CD4-positive, alpha-beta T cell treated with Interleukin-2 at 100 ng/mL for 4 hours (primary cell): ENCODE measurements at places on chromosomes 2 and 18.

- DNase-seq = no peak
Observed at GRCh38 chr2:241797441-241798080, 11.4 kb upstream of the NEU4 start.

- no peak for DNase-seq
Observed at GRCh38 chr2:133884739-133885381, 316.6 kb upstream of the NCKAP5 start.

DNA sequence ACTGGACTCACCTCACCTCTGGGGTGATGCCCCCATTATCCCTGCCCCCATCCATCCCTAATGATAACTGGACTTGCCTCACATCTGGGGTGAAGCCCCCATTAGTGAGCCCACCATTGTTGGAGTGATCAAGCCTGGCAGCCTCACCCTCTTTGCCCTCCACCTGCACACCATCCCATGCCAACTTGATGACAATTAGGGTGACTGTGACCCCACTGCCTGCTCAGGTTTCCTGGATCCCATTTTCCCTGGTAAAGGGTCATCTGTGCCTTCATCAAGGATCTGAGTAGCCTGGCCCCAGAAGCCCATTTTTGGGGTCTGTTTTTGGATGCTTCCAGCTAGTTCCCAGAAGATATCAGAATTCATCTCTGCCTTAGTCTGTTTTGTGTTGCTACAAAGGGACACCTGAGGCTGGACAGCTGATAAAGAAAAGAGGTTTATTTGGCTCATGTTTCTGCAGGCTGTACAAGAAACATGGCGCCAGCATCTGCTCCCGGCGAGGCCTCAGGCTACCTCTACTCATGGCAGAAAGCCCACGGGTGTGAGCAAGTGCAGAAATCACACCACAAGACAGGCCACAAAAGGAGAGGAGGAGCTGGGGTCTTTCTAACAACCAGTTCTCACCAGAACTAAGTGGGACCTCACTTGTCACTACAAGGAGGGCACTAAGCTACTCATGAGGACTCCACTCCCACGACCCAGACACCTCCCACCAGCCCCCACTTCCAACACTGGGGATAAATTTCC is 196.4 kb upstream of the TWIST2 start:
- no peak for DNase-seq

DNA sequence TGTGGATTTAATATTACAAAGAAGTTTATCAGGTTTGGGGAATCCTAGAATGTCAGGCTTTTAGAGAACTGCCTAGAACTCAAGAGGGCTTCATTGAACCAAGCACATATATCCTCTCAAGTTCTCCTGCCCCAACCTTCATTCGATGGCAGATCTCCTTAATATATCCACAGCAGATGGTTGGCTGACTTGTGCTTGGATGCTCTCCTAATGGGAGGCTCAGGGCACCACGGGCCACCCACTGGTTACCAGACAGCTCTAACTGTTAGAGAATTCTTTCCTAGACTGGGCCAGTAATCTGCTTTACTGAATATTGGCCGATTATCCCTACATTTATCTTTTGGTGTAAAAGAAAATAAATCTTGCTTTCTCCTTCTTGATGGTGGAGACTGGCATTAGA is 87.2 kb upstream of the ATP8B1 start:
- no peak for DNase-seq

GRCh38 chr2:106138543-106139237 is 55.4 kb downstream of the UXS1 start:
- DNase-seq = no peak

DNA sequence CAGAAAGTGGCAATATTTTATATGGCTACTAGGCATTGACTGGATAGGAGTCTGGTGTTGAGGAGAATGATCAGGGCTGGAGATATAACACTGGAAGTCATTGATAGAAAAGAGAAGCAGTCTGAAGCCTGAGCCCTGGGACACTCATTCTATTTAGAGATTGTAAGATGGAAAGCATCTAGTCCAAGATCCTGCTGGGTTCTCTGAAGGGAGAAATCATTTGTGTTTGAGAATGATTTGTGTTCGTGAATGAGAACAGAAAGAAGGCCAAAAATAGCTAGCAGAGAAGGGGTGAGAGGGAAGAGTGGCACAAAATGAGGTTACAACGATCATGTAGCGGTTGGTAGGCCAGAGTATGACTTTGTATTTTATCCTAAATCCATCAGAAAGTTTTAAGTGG is 7.6 kb upstream of the ALS2 start:
- no peak for DNase-seq

DNA sequence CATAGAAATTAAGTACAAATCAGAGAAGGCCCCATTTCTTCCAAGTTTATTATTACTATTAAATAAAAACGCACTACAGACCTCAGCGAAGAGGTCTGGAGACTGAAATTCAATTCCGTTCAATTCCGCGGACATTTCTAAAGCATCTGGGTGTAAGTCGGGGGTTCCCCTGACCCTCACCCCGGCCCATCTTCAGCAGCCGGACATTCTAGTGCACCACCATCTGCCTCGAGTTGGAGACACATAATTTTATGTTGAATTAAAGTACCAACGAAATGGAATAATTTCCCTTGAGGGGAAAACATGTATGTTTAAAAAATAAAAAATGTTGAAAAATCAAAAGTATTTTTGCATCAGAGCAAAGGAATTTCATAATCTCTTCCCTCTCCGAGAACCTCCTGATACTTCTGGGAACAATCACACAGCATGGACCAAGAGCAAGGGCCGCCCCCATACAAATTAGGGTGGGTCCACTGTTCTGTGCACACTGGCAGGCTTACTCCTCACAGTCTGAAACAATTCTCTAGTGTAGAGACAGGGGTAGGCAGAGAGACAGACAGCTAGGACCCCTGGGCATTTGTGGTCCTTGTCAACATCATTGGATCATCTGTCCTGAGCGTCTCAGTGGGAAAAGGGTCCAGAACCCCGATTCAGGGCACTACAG is 29.3 kb downstream of the MBP start:
- no peak for DNase-seq

DNA sequence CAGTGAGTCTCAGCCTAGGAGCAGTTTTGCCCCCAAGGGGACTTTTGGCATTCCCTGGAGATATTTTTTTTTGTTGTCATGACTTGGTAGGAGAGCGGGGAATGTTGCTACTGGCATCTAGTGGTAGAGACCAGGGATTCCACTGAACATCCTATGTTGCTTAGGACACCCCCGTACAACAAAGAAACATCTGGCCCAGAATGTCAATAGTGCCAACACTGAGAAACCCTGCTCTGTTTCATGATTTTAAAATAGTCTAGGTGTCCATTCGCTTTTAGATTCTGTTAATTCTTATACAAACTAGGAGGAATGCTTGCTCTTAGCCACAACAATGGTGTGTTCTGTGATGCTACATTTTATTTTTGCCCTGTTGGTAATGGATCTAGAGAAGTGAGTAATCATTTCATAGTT is 225.8 kb upstream of the SIX3 start:
- DNase-seq = no peak

GRCh38 chr2:217943446-217944321 is 59.1 kb downstream of the TNS1 start:
- DNase-seq = no peak

- DNase-seq = no peak
Observed at GRCh38 chr2:2702385-2702784, 371.3 kb upstream of the MYT1L start.

GRCh38 chr2:70918016-70918415 is 17.7 kb upstream of the ATP6V1B1 start:
- DNase-seq = no peak

- DNase-seq = no peak
Observed at GRCh38 chr2:171410101-171410500, 23.7 kb downstream of the METTL8 start.

GRCh38 chr2:20507166-20507692 is 60.4 kb downstream of the RHOB start:
- DNase-seq = no peak

DNA sequence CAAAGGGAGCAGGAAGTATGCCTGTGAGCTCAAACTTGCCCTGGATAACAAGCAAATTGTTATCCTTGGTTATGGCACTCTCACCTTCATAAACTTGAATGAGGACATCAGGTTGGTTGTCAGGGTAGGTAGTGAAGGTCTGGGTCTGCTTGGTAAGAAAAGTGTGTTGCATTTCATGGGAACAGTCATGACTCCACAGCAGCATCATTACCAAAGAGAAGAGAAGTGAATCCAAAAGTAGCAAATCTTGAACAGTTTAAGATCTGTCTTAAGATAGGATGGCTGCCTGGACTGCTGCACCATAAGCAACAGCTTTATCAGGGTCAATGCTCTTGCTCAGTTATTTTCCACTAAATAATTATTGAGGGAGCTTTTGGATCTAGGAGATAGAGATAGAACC is 350.7 kb upstream of the MAP2 start:
- no peak for DNase-seq

DNA sequence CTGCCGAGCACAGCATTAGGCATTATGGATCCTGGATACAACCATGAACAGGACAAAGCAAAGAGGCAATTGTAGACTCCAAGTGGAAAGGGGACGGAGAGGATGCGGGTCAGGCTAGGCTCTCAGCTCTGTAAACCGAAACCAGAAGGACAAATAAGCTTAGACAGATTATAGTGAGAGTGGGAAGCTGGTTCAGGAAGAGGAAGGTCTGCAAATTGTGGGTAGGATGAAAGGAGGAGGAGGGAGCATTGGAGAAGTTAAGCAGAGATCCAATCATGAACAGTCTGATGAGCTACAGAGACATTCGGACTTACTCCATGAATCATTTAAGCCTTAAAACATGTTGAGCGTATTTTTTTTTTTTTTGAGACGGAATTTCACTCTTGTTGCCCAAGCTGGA is 3.0 kb downstream of the MSH6 start:
- DNase-seq = no peak

- no peak for DNase-seq
Observed at GRCh38 chr2:232058063-232058877, 96.8 kb downstream of the DIS3L2 start.

- DNase-seq = peak; percentile 37
Observed at GRCh38 chr2:55431982-55432627, 12.4 kb upstream of the CCDC88A start.

- DNase-seq = no peak
Observed at GRCh38 chr2:202009581-202009980, 24.1 kb upstream of the FZD7 start.
